IMR-90 (cell line): ENCODE measurements at places on chromosomes 2 and 18. TPM values are rescaled to one million over a fixed set of nuclear protein-coding genes. Genes with fewer than 3 reads are reported as not detected.

Gene CFAP53
- polyA plus RNA-seq: 0.12 and 0.22 TPM in 2 replicates

Gene ATOH8
- 9.0 and 11.2 TPM in 2 replicates for polyA plus RNA-seq

Gene PFN4
- polyA plus RNA-seq: 0.27 and 0.48 TPM in 2 replicates

Gene THAP4
- 55.1 and 60.3 TPM in 2 replicates for polyA plus RNA-seq

Gene SCG2
- 0.26 and 0.46 TPM in 2 replicates for polyA plus RNA-seq

Gene ASPRV1
- 0.09 and 0.14 TPM in 2 replicates for polyA plus RNA-seq

Gene SLC30A3
- polyA plus RNA-seq: 0.15 and 0.17 TPM in 2 replicates

Gene STPG4
- polyA plus RNA-seq: 0.06 and 0.12 TPM in 2 replicates
